ENCODE measurements at places on chromosomes 7 and 10.
A peak's percentile ranks its signal among the peaks of the same experiment; 100 is the strongest.

DNA sequence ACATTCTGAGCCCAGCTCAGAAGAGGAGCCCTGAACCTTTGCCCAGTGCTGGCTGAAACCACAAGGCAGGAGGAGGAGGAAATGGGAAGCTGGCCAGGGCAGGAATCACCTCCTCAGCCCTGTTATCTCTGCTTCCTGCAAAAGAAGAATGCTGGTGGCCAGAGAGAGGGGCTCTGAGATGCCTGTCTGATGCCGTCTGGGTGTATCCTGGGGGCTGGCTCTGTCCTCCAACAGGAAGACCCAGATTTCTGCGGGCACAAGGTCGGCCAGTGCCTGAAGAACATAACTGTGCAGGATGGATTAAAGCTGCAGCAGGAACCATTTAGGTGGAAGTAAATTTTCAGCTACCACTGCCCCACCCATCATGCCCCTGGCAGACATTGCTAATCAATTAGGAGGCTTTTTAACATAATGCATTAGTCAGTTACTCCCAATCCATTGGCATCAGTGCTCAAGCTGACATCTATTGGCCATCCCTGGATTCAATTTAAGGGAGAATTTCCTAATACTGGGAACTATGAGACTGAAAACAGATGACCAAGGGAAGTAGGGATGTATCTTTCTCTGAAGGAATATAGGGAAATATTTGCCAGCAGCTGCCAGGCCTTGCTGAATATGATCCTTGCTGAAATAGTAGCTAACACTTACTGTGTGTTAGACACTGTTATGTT, 67.7 kb downstream of the COL13A1 start:
- no peak for DNase-seq

DNA sequence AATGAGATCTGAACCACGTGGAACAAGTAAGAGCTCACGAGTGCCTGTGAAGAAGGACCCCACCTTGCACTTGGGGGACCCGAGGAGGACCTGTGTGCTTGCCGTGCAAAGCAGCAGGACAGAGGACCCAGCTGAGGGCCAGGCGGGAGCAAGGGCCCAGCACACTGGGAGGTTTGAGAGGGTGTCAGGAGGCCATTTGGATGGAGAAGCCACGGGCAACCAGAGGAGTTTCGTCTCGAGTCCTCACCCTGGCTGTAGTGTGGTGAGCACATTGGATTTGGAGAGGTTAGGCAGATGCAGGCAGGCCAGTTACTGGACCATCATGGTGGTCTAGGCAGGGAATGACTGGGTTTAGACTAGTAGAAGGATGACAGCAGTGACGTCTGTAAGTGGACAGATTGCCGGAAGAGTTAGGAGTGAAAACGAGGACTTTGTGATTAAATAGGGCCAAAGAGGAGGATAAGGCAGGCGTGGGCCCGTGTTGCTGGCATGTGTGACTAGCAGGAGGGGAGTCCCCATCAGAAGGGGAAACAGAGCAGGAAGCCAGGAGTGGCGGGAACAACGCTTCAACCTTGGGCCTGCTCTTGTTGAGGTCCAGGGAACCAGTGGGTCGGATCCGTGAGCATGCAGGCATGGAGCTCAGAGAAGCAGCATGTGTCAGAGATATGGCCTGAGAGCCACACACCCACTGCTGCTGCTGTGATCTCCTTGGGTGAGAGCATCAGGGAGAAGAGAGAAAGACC, 208.2 kb downstream of the MGMT start:
- DNase-seq: no peak

DNA sequence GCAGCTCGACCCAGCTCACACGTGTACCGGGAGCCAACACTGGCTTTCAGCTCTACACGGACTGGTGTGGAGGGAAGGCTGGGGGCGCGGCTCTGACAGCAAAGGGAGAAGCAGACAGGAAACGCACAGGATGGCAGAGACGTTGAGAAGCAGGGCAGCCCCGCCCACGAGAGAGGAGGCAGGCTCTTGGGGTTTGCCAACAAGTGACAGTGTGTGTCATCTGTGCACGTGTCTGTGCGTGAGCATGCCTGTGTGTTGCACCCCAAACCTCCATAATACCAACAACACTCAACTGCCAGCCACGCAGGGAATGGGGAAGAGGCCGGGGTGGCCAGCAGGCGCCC, 64.4 kb upstream of the PDGFA start:
- peak; percentile 92 for DNase-seq

- DNase-seq: no peak
These were observed 96.8 kb upstream of the DGKB start for GRCh38 chr7:14999331-14999730.

DNA sequence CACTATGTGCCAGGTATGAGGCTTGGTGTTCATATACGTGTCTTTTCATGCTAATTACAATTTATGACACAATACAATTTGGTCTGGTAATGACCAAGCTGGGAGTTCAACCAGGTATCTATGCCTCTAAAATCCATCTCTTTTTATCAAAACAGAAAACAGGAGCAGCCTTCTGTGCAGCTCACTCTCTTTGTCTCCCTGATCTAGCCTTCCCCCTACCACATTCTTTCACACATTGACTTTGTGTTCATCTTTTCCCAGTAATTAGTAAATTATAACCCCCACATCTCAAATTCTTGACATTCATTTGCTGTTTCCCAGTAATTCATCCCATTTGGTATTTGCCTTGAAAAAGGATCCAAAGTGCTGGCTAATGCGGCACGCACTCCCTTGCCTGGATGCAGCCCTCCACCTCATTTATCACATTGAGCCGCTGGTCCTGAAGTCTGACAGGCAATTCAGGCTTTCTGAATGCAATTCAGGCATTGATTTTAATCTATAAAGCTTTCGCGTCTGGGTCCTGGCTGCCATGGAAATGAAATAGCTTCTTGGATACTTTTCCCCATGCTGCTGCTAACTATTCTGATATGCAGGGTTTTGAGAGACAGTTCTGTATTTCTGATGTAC, 112.5 kb upstream of the ANKRD1 start:
- DNase-seq: no peak

GRCh38 chr7:34080513-34080912, 175.2 kb downstream of the BMPER start:
- no peak for DNase-seq

- peak; percentile 31 for DNase-seq
These were observed 42.2 kb upstream of the SRGN start for GRCh38 chr10:69045441-69046300.

GRCh38 chr10:3102720-3103427, 35.5 kb downstream of the PFKP start:
- DNase-seq: no peak

DNA sequence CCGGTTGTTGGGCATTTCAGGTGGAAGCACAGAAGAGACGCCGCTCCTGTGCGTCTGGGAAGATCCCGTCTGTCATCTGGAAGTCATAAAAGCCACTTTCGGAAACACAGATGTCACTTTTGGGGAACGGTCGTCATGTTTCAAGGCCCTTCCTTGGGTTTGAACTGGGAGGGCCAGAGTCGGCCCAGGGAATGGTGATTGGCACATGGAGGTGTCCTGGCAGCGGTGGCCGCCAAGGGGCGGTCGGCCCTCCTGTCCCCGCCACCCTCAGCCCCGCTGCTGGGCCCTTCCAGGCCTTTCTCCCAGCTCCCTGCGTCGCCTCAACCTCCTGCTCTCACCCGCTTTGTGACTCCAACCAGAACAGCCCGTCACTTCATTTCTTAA, 115.2 kb upstream of the SFMBT2 start:
- DNase-seq: no peak

DNA sequence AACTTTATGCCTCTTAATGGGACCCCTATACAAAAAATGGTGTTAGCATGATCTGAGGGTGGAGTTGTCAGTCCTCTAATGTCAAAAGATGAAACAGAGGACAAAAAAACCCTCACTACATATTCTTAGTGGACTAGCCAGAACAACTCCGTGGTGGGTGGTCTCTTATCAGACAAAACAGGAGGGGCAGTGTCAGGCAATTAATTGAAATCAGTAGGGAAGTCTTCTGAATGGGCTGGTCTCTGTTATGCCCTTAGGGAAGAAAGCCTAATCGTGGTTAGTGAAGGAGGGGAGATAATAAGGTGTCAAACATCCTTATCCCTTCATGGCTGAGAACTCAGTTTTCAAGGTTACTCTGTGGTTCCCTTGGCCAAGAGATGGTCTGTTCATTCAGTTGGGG, 909.4 kb downstream of the GRID1 start:
- DNase-seq: no peak

DNA sequence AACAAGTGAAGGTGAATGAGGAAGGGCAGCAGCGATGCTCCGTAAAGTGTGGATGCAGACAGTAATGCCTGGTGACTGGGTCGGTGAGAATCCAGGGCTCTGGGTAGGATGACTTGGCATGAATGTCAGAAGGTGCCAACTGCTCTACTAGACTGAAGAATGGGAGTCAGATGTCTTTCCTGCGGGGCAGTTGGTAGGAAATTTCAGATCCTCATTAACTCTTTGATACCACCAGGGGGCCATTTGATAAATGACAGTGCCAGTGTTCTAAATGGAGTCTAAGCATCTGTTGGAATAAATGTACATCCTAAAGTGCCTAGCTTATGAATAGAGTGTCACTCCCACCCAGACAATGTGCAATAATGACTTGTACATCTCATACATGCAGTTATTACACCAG, 462.0 kb downstream of the GRM8 start:
- no peak for DNase-seq

DNA sequence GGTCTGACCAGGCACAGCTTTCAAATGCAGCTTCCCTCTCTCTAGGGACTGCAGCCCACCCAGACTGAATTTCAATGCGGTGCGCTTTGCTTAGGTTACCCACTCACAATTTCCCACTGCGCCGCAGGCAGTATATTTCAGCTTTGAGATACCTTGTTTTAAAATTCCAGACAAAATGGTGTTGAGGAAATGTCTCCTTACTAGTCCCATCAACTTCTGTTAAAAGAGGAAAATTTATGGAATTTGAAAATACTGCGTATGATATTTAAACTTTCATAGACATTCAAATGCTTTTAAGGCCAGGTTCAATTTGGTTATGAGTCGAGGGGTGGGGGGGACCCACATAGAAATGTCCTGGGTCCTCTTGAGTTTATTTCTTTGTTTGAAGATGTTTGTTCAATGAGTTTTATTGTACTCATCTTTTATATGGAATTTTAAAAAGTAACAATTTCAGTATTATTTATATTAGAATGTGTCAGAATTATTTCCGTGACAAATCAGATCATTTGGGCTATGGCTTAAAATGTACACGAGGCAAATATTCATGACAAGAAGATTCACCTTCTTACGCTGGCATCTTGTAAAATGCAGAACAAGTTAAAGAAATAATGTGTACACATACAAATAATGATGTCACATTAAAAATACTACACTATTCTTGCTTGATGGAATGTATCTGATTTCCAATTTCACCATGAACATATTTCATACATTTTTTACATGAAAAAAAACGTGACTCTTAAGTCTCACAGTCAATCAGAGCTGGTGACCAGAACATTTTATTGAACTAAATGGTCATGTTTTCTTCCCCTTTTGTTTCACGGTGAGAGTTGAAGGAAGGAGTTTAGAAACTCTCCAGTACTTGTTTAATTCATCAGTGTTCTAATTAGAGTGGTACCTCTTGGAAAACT, 1.3 kb downstream of the IKZF1 start:
- DNase-seq: no peak
